Stimulated activated CD8-positive, alpha-beta memory T cell treated with anti-CD3 and anti-CD28 coated beads, Interleukin-4, amount 100 ng/mL, for 1 hour (primary cell): ENCODE measurements at places on chromosomes 7 and 10.

GRCh38 chr10:123375738-123376137 is 221.5 kb downstream of the BUB3 start:
- DNase-seq: no peak

DNA sequence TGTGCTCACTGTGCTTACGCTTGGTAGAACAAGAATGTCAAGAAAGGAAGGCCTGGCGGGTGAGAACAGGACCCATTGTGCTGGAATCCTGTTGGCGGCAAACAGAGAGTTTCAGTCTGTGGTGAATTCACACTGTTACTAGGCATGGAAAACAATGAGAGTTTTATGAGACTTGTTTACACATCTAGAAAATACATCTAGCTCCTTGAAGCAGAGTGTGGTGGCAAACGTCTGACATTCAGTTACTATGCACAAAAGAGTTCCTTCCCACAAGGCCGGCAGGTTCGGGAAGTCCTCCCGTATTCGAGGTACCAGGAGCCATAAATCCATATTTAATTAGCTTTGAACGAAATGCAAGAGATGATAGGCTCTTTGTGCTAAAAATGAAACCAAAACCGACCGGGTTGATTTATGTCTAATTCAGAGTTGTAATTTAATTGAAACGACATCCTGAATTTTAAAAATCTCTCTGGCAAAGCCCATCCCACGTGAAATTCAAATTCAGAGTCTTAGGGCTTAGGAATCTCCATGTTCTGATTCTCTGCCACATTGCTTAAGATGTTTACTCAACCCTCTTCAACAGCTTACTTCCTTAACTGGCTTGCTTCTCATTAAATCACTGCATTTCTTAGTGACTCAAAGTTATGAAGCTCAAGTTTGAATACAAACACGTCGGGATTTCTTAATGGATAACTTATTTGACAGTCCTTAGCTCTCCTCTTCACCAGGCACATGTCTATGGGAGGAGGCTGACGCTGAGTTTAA is 299.9 kb upstream of the PITRM1 start:
- no peak for DNase-seq

DNA sequence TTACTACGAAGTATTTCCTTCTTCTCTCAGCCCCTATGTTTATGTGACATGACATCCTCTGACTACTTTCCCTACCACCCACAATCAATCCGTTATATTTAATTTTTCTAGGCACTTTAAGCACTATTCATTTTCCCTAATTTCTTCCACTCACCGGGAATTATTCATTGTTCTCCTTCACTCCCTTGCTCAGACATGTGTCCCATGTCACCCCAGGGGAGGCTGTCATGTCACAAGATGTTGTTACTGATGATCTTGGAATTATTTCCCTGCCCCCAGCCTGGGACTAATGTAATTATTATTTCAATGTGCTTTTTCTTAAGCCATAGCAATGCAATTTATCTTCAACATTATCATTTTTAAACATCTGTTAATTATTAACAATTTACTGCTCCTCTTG is 317.2 kb downstream of the PHF14 start:
- no peak for DNase-seq

DNA sequence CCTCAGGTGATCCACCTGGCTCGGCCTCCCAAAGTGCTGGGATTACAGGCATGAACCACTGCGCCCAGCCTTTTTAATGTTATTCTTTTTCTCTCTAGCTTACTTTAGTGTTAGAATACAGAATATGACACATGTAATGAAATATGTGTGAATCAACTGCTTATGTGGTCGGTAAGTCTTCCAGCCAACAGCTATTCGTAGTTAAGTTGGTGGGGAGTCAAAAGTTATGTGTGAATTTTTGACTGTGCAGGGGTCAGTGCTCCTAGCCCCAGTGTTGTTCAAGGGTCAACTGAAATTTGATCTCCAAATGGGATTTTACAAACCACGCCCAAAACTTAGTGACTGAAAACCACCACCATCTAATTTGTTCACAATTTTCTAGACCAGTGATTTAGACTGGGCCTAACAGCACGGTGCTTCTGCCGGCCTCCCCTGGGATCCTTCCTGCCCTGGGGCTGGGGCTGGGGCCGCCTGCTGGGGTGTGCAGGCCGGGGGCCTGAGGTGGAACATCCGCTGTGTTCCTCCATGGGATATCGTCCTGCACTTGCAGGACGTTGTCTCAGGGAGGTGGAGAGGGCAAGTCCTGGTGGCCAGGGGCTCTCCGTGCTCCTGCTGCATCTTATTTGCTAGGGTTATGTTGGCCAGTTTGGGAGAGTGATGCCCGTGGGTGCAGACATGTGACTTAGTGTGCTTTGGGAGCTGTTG is 24.5 kb upstream of the GRB10 start:
- DNase-seq: no peak

DNA sequence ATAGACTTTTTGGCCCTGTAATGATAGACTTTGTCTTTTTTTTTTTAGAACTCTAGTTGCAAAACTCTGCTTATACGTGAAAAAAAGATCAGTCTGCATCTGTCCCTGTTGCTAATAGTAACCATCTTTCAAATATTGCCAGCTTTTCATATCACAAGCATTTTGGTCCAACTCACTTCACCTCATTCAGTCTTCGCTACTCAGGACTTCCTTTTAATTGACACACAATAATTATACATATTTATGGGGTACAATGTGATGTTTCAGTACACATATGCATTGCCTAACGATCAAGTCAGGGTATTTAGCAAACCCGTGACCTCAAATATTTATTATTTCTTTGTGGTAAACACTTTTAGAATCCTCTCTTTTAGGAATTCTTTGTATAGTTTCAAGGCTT is 867.0 kb upstream of the C7orf33 start:
- no peak for DNase-seq

- DNase-seq: no peak
Observed at GRCh38 chr7:110399421-110399820, 691.5 kb upstream of the LRRN3 start.

DNA sequence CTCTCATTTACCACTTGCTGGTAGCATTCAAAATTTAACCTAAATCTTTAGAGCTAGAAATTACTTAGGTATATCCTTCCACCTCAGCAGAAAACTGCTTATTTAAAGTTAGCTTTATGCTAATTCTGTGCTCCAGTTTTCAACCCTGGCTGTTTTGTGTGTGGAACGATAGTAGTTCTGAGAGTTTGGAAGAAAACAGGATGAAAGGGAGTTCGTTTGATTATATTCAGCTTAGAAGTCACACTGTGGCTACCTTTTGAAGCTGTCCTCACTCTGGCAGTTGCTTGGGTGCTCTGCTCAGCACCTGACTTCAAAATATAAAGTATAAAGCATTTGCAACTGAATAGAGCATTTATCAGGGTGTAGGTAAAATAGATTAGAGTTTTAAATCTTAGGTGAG is 2.6 kb upstream of the ASCC1 start:
- DNase-seq: no peak
